ENCODE measurements at places on chromosomes 1 and 21.

DNA sequence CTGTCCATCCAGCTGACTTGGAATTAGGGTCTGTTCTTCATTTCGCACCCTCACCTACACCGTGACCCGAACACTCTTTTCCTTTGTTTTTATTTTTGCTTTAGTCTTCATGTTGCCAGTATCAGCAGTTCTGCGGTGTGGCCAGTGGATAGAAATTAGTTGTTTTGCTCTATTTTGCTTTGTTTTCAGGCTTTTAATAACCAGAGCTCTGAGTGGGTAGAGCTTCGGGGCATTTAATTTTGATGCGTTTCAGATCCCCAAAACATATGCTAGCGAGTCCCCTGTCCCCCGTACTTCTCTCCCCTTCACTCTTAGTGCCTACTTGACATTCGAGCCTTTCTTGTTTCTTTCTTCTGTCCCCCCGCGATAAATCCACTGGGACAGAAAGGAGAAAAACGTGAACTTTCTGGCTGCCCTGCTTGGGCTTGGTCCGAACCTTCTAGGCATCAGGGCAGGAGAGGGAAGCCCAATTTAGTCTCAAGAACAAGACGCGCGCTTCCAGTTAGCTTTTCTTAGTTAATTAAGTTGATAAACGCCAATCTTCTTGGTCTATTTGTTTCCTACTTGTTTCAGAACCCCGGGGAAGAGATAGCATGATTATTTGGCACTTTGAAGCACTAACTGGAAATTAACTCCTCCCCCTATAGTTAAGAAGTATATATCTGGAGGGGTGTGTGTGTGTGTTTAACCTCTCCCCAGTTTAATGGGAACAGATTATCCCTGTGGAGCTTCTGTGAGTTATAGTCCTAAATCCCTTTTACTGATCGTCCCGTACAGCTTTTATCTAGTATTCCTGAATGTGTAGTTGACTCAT lies 839 bp downstream of the SWT1 start:
- no peak for DNase-seq

DNA sequence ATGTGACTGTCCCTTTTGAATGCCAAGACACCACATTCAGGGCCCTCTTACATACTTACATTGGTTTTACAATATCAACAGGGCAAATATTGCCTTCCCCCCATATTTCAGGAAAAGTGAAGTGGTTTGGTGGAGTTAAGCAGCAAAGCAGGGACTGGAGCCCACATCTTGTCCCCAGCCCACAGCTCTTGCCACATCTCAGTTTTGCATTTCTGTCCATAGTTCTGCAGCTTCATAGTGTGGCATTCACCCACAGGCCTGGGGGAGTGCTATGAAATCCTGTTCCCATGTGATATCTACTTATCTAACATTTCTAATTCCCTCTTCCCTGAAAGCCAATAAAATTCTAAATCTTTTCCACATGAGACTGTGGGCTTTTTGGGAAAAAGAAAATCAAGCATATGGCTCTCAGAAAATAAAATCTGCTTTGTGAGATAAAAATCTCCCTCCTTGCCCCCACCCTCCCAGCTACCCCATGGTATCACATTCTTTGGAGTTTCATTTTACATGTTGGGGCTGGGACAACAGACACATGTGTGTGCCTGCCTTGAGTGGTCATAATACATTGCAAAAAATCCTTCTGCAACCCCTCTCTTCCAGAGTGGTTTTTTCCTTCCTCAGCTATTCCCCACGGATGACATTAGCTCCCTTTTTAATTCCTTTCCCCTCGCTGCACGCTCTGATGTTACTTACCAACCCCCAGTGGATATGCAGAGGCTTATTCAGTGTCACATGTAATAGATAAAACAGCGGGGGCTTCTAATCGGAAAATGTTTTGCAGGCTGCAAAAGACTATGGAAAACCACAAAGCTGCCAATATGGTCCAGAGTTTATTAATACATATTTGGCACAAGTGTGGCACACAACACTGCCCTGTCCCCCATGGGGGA lies 20.5 kb upstream of the CD2 start:
- DNase-seq, result no peak

- DNase-seq, result no peak
Measured at GRCh38 chr21:38567335-38567969, 69.2 kb upstream of the ERG start.

GRCh38 chr1:217230412-217230811 lies 400.5 kb downstream of the GPATCH2 start:
- DNase-seq, result no peak

DNA sequence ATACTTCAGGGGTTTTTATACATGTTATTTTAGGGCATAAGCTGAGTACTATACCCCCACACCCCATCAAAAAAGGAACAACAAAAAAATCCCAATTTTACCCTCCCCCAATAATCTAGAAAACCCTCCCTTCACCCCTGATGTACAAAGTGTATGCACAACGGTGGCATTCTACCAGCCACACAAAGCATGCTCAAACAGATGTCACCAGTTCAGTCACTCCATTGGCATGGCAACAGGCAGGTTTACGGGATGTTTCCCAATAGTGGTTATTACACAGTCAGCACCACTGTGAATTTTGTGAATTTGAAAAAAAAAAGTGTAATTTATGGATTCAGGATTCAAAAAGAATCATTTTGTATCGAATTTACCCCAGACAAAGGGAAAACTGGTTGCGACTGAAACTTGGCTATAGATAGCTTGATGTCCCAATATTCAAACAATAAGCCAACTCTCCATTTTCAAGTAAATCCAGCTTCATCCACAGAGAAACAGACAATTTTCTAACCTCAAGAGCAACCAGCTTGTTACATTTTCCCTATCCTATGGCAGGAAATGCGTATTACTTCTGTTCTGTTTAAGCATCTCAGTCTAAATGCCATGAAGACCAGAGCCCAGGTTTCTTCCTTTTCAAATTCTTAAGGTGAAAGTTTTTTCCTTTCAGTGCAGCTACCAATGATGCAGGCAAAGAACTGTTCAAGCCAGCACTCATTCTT lies 34.0 kb upstream of the SLC45A3 start:
- no peak for DNase-seq

GRCh38 chr1:26820784-26821269 lies 5.7 kb upstream of the ZDHHC18 start:
- DNase-seq, result no peak

DNA sequence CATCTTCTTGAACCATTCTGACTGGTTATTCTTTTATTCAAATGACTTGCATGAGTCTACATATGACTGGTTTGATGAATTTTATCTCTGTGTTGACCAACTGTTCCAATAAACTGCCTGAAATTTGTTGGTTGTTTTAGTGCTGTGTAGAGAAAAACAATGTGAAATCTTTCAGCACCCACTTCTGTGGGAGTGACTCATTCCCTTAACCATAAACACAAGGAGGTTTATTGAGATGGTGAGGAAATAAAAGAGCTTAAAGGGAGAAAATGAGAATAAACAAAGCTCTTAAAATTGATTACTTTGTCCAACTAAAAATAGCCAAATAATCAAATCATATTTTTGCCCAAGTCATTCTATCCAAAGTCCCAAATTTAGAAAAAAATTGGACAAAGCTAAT lies 341.1 kb downstream of the TGFB2 start:
- no peak for DNase-seq

DNA sequence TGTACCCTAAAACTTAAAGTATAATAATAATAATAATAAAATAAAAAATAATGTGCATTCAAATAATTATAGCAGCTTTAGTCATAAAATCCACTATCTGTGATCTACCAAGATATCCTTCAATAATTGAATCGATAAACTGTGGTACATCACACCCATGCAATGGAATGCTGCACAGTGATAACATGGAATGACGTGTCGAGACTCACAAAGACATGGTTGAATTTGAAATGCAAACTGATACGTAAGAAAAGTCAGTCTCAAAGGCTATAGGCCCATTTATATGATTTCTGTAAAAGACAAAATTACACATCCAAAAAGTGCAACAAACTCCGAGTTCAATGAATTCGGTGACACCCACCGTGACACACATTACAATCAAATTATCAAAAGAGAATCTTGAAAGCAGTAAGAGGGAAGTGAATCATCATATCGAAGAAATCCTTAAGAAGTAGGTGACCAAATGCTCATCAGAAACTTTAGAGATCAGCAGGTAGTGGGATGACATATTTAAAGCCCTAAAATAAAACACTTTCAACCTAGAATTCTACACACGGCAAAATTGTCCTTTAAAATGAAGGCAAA lies 5.2 kb upstream of the SPRR2E start:
- DNase-seq, result no peak

- DNase-seq, result no peak
Measured at GRCh38 chr1:156172696-156173470, 19.5 kb downstream of the SEMA4A start.

DNA sequence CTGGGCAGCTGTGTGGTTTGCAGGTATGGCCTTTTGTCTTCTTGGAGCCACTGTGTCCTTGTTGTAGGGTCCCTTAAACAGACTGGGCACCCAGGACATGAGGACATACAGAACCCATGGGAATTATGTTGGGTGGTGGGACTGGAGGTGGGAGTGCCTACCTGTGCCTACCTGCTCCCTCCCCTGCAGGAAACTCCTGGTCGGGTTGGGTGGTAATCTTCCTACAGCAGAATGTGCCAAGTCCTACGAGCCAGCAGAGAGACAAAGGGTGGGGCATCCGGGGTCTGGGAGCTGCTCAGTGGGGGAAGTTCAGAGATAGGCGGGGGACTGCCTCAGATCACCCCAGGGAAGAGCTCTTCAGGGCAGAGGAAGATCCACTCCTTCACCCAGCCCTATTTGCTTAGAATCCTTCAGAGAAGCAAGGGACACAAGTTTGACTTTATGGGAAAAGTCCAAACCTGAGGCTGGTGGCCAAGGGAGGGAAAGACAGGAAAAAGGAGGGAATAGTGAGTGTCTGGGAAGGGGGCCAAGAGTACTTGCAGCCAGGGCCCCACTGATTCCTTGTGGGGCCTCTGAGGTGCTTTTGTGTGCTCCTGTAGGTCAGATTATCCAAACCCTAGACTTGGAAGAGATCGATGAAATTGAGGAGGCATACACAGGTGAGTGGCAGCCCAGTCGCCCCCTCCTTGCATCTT lies 58.3 kb downstream of the KIF21B start:
- DNase-seq, result no peak

DNA sequence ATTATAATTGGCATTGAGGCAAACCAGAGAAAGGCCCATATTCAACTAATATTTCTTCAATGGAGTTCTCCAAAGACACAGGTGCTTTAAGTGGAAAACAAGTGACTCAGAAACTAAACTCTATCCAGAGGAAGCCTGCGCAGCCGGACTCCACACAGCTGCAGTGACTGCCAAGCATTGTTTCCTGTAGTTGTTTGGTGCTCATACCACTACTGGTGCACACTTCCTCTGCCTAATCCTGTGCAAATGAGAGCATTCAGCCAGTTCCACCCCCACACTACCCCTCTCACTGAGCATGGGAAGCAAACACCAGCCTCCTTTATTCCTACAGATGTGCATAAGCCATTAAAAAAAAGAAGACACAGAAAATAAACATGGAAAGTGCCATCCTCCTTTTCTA lies 102.9 kb downstream of the VAV3 start:
- DNase-seq, result no peak

DNA sequence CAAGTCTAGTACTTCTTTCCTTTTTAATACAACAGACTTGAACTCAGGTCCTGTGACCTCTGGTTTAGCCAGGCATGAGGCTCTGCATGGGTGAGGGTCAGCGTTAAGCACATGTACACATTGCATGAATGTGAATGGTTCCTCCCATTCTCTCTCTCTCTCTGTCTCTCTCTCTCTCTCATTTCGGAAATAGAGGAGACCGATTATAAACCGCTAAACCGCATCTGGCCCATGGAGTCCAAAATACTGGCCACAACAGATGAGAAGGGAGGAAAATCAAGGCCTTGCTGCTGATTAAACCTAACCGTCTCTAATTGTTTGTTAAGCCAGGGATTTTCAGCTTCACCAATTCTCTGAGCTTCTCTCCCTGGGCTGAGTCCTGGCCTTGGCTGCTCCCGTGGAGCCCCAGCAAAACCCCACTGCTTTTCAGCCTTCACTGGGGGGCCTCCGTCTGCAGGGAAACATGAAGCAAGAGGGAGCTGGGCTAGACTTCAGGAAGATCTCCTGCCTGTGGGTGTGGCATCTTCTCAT lies 6.6 kb downstream of the RSPO1 start:
- DNase-seq, result no peak

- no peak for DNase-seq
Measured at GRCh38 chr1:84704872-84705417, 14.7 kb upstream of the SSX2IP start.

GRCh38 chr21:38596264-38597042 lies 98.2 kb upstream of the ERG start:
- no peak for DNase-seq

DNA sequence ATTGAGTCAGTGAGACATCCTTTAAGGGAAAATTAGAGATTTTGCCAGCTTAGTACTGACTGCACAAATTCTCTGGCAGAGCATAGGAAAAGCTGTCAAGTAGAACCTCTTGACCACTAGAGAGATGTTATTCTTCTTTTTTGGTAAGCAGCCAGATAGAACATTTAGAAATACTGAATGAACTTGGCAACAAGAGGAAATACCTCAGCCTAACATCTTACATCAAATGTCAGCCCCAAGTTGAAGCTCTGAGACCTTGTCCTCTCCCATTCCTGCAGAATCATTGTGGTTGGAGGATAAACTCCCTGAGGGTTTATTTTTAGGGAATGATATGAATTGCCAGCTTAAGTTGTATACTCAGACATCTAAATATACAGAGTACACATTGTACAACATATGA lies 53.5 kb downstream of the MIGA1 start:
- no peak for DNase-seq

GRCh38 chr1:153515504-153516394 lies 20.0 kb downstream of the S100A6 start:
- DNase-seq, result no peak

All from stimulated activated CD4-positive, alpha-beta T cell treated with anti-CD3 and anti-CD28 coated beads, Interleukin-12 subunit alpha, Interleukin-12 subunit beta, amount 100 ng/mL, for 4 hours (primary cell).